ENCODE measurements at places on chromosomes 7 and 10.

- no peak for DNase-seq
Measured at GRCh38 chr7:111140091-111140865, 49.4 kb downstream of the LRRN3 start.

DNA sequence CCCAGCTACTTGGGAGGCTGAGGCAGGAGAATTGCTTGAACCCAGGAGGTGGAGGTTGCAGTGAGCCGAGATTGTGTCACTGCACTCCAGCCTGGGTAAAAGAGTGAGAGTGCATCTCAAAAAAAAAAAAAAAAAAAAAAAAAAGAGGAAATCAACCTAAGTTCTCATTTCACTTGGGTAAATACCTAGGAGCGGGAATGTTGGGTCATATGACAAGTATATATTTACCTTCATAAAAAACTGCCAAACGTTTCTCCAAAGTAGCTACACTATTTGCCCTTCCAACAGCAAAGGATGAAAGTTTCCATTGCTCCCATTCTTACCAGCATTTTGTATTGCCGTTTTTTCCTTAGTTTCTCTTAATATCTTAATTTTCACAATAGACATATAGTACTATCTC, 9.8 kb downstream of the P4HA1 start:
- no peak for DNase-seq

DNA sequence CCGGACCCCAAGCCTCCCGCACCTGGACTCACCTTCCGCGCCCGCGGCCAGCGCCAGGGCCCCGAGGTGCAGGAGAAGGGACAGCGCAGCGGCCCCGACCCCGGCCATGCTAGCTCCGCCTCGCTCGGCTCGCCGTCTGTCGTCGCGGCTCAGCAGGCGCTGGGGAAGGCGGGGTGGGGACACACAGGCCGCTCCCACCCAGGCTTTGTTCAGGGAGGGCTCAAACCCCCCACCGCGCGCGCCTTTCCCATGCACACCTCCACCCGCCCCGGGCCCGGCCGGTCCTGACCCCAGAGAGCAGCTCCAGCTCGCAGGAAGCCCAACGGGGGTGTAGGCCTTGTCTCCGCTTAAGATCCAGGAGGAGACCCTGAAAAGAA, at the start of gene KCP:
Gene KCP (minus strand): TSS at position 141 of the 377 bp plus-strand sequence. CDS start 33 bp downstream, at position 108.
- no peak for DNase-seq

DNA sequence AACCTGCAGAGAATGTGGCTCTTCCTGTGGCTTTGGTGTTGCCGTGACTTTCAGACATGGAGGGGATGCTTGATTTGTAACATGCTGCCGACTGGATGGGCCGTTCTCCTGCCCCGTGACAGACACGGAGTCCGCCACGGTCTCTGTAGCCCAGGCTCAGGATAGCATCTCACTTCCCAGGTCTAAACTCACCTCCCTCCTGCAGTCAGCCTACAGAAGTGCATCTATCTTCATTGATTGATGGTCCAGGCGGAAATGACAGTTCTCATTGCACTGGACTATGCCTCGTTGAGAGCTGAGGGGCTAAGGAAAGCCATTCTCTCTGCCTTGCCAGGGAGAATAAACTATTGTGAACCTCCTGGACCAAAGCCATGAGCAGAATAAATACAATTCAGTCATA, 77.5 kb downstream of the CHN2 start:
- no peak for DNase-seq

GRCh38 chr10:60480865-60481563, 91.3 kb upstream of the ANK3 start:
- no peak for DNase-seq

Data from NCI-H2081 treated with DMSO at 0.1 percent for 48 hours (cell line).